ENCODE measurements at places on chromosomes 4 and X. TPM values are rescaled to one million over a fixed set of nuclear protein-coding genes. Genes with fewer than 3 reads are reported as not detected.

GRCh38 chr4:88991746-88992145 is 65.2 kb downstream of the FAM13A start:
- DNase-seq: no peak

KCNE5 gene
- total RNA-seq: 0.53 TPM

TREX2 gene
- 12.0 TPM for total RNA-seq

ETDC gene
- not detected for total RNA-seq

Measured in MG63 (cell line).